Muscle of leg (tissue), 16 donors: ENCODE measurements at places on chromosomes 16 and 17. TPM values are rescaled to one million over a fixed set of nuclear protein-coding genes. Genes with fewer than 3 reads are reported as not detected.
A peak's percentile ranks its signal among the peaks of the same experiment; 100 is the strongest.

GRCh38 chr16:86030116-86030515 lies 131.2 kb downstream of the IRF8 start:
- no peak for DNase-seq

GRCh38 chr17:66614469-66614868 lies 220.4 kb upstream of the CACNG5 start:
- DNase-seq, result no peak

DNA sequence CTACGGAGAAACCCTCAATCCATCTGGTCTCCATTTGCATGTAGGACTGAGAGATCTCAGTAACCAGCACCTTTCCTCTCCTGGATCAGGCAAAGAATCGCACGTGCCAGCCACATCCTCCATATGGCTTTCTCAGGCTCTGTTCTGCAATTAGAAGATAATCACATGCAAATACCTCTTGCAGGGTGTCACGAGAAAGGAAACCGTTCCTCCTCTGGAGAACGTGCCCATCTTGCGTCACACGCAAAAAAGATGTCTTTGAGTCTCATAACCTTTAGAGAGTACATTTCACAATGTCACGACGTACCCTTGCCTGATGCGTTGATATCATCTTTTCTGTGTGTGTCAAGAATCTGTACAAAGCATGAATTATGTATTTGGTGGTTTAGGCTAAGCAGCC lies 36.2 kb upstream of the DNAH17 start:
- DNase-seq, result no peak

The SOX9 gene
- total RNA-seq, result 2.8 TPM

DNA sequence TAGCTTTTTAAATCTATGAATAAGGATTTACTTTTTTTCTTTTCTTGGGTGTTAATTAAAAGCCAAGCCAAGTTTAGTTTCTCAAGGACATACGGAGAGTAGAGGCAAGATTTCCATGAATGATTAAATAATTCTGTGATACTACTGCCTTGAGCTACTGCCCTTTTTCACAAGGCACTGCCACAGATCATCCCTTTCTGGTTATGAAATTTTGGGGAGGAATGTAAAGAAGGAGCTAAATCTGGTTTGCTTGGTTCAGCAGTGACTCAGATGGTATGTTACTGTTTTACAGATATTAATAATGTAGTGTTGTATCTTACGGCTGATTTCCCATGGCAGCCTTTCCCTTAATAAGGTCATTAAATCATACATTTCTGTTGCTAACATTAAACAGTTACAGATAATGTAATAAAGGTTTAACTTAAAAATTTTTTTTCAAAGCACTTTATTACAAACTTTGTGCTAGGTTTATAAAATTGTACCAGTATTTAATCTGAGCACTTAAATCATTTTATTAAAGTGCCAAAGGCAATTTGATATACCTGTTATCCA lies 2.6 kb downstream of the WSB1 start:
- peak; percentile 38 for DNase-seq

DNA sequence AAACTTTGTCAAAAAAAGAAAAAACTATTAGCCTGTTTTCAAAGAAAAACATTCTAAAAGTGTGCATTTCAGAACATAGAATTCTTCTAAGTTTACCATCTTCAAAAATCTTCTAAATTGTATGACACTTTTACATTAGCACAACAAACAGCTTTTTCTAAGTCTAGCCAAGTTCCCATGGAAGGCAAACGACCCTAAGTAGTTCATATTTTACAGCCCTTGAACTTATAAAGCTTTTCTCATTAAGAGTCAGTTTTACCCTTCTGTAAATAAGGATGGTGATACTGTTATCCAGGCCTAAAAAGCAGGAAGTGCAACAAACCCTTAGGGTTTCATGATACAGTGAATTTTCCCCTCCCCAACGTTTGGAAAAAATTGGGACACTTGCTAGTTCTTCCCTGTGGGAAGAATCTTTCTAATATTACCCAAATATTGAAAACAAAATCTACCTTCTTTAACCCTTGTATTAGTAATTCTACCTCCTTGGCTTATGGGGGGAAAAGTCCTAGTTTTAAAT lies 4.0 kb upstream of the ARL6IP1 start:
- no peak for DNase-seq

The P2RX5 gene
- 18.7 TPM for total RNA-seq

DNA sequence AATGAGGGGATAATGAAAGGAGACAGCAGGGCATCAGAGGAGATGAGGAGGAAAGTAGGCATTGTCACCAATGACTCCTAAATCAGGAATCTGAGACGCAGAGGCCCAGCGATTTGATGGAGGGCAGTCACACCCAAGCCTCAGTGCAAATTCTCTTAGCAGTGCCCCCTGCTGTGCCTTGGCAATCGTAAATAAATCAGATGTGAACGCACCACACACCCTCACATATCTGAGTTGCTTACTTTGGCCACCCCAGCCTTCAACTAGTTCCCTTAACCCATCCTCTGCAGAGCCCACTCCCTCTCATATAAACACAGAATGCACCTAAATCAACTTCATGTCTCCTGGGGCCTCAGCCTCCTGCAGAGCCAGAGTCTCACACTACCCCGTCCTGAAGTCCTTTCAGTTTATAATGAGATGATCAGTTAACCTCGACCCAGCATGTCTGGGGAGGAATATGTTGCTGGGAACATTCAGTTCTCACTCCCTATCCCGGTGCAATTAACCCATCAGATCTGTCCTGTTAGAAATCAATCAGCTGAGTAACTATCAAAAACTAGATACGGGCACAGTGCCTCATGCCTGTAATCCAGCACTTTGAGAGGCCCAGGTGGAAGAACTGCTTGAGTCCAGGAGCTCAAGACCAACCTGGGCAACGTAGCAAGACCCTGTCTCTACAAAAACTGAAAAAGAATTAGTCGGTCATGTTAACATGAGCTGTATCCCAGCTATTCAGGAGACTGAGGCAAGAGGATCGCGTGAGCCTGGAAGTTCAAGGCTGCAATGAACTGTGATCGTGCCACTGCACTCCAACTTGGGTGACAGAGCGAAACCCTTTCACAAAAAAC lies 78.4 kb downstream of the SLC39A11 start:
- DNase-seq, result no peak

DNA sequence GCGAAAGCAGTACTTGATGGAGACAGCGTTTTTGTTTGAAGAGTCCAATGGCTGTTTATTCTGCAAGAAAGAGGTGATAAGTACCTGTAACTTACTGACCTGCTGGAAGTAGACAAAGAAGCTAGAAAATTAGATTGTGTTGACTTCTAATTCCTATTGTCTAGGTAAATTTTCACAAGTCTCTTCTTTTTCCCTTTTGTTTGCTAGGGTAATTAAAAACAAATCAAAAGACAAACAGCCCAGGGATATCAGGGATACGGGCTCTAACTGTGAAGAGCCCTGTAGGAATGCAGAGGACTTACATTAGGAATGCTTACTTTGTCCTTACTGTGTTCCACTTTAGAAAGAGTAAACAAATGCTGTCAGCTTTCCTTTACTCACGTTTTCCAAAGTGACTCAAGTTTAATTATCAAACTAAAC lies 7.0 kb downstream of the PSME3IP1 start:
- no peak for DNase-seq

GRCh38 chr16:85963753-85964285 lies 64.9 kb downstream of the IRF8 start:
- DNase-seq, result peak; percentile 91

The TP53TG3 gene
- not detected for total RNA-seq

GRCh38 chr17:32015245-32016013 lies 8.2 kb downstream of the LRRC37B start:
- peak; percentile 18 for DNase-seq

The MYH13 gene
- total RNA-seq, result 0.31 TPM

The KAT2A gene
- 16.7 TPM for total RNA-seq

DNA sequence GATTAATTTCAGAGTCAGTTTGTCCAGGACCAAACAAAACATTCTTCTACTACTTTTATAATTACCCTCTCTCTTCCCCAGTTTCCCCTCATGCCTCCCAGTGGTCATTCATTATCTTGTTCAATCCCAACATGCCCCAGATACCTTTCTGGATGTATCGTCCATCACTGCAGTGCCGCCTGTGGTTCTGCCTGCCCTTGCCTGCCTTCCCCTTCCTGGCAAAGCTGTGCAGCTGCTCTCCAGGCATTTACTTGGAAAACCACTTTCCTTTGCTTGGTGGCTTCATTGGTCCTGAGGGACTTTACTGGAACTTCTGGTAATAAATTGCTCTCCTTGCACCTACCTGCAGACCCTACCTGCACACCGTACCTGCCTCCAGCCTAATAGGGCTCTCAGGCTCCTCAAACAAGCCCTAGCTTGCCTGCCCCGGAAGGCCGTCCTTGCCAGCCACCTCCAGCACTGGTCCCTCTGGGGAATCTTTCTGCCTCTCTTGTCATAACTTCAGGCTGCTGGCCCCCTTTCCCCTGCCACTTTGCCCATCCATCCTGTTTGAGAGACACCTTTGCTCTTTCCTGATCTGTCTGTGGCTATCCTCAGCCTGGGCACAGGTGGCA lies 19.5 kb upstream of the MSI2 start:
- DNase-seq, result no peak

The ADAD2 gene
- total RNA-seq, result 0.40 TPM

The KRTAP4-6 gene
- total RNA-seq, result not detected

GRCh38 chr16:14500791-14501190 lies 129.3 kb downstream of the PARN start:
- DNase-seq, result no peak

GRCh38 chr16:81831722-81832126 lies 52.6 kb downstream of the PLCG2 start:
- peak; percentile 51 for DNase-seq

The HCRT gene
- total RNA-seq, result 0.13 TPM

GRCh38 chr17:9645851-9646545 lies 681 bp downstream of the USP43 start:
- peak; percentile 50 for DNase-seq

The PRR11 gene
- total RNA-seq, result 4.2 TPM

- DNase-seq, result peak; percentile 76
Observed at GRCh38 chr17:50114849-50115357, 15.1 kb downstream of the SAMD14 start.

DNA sequence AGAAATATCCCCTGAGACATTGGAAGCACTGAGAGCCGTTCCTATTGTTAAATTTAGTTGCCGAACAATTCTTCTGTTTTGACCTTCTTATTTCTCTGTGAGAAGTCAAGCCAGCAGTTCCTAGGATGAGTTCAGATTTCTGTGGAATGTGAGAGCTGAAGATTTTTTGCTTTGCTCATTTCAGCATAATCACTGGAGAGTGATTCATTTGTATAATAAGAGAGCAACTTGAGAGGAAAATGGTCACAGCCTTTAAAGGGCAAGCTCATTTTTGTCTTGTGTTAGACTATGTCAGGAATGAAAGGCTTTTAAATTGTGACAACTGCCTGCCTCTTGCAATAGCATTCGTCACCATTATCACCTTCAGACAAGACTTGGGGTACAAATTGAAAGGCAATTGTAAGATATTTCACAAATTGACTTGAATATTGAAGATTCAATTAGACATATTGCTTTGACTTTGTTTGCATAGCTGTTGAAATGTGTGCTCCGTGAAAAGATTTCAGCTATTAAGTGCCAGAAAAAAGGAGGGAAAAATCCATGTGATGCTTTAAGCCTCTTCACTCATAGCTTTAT lies 900.0 kb upstream of the GOT2 start:
- peak; percentile 7 for DNase-seq

DNA sequence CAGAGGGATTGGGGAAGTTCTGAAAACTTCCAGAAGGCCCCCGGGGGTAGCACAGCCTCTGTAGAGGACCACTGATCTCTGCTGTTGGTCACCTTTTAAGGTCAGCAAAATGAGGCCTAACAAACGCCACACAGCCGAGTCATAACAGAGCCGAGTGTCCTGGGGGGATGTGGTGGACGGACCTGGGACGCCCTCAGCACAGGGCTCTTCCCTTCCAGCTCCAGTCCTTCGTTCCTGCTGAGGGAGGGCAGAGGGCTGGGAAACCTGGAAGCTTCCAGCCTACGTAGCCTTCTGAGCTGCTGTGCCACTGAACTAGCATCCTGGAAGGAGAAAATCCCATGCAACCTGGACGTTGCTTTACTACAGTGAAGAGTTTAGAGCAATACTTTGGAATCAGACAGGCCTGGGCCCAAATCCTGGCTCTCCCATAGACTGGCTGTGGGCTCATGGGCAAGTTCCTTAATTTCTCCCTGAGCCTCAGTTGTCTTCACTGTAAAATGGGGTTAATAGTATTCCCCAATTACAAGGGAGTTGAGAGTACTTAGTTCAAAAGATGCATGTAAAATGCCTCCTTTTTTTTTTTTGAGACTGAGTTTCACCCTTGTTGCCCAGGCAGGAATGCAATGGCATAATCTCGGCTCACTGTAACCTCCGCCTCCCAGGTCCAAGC lies 34.4 kb upstream of the ZCCHC14 start:
- no peak for DNase-seq

The PRSS36 gene
- total RNA-seq, result 2.3 TPM

The ZSCAN10 gene
- 0.13 TPM for total RNA-seq

The PITPNM3 gene
- 2.1 TPM for total RNA-seq

DNA sequence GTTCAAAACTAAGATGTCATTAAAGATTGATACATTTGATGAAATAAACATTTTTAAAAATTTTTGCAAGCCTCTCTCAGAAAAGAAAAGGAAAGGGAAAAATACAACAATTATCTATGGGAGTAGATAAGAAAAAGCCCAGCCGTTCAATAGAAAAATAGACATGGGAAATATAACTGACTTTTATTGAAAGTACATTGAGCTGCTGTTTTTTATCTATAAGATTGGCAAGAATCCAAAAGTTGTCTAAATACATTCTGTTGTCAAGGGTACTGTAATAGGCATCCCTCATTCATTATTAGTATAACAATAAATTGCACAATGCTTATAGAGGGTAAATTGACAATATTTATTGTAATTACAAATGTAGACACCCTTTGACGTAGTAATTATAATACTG lies 38.4 kb upstream of the IRX6 start:
- no peak for DNase-seq

- DNase-seq, result no peak
Observed at GRCh38 chr17:40606548-40607353, 40.9 kb downstream of the SMARCE1 start.

GRCh38 chr16:15694499-15694898 lies 44.5 kb downstream of the NDE1 start:
- no peak for DNase-seq

The TSPAN10 gene
- total RNA-seq, result 0.53 TPM

DNA sequence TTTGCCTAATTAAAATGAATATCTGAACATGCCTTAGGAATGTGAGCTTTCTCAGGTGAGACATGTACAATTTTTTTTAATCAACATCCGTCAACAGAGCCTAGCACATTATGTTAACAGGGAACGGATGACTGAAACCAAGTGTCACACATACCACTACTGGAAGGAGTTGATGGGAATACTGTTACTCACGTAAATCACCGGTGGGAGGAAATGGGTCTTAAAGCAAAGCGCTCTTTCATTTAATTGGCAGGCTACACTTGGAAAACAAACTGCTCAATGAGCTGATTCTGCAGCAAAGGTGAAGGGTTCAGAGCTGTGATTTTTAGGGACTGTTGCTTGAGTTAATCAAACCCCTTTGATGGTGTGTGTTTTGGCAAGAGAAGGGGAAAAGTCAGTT lies 4.8 kb downstream of the CPPED1 start:
- peak; percentile 50 for DNase-seq

The USP6 gene
- 11.3 TPM for total RNA-seq

GRCh38 chr17:5413682-5414081 lies 5.8 kb downstream of the NUP88 start:
- DNase-seq, result no peak
